ENCODE measurements at places on chromosomes 2 and 18.

DNA sequence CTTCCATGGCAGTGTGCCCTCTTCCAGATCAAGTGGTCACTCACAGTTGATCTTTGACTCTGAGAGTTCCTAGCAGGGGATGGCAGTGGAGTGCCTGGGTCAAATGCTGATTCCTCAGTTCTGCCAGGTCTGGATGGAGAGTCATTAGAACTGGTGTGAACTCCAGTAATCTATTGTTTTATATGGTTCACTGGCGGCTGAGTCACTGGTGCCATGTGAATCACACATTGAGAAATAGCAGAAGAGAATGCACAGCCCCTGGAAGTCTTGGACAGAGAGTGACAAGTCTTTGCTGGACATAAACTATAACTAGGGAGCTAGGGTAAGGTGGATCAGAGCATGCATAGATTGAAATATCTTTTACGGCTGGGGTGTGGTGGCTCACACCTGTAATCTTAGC lies 86.9 kb downstream of the EIF2AK3 start:
- DNase-seq = peak; percentile 15

GRCh38 chr2:75074228-75074627 lies 115.8 kb downstream of the POLE4 start:
- no peak for DNase-seq

DNA sequence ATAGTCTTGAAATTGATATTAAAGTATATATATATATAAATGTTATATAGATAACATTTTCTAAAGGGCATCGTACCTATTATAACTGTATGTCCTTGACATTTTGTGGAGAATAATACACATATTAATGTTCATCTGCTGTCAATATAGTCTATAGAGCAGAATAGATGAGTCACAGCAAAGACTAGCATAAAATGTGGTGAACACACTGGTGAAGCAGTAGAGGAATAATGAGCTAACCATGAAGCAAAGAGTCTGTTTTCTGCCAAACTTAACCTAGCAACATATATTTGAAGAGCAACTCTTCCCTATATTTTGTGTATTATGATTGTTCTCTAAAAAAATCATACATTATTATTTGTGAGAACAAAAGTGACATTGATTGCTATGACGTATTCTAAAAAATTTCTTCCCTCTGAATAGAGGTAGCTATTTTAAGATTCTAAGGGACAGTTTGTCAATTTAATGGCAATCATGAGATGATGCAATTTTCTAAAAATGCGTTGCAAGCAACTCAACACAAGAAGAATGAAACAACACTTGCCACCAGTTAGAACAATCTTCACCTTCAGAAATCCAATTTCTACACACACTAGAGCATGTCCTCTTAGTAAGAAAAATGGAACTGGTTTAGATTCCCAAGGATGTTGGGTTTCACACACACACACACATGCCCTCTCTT lies 22.0 kb downstream of the DOCK10 start:
- DNase-seq = peak; percentile 45

- DNase-seq = peak; percentile 86
These were observed 84.6 kb upstream of the NDUFV2 start for GRCh38 chr18:9017905-9018227.

GRCh38 chr2:2328848-2329247 lies 2.2 kb downstream of the MYT1L start:
- peak; percentile 14 for DNase-seq

GRCh38 chr2:168584911-168585310 lies 128.8 kb downstream of the CERS6 start:
- DNase-seq = no peak

- no peak for DNase-seq
These were observed 863.2 kb upstream of the CHAC2 start for GRCh38 chr2:52904355-52904891.

- no peak for DNase-seq
These were observed 9.4 kb downstream of the SH3RF3 start for GRCh38 chr2:109138449-109138848.

DNA sequence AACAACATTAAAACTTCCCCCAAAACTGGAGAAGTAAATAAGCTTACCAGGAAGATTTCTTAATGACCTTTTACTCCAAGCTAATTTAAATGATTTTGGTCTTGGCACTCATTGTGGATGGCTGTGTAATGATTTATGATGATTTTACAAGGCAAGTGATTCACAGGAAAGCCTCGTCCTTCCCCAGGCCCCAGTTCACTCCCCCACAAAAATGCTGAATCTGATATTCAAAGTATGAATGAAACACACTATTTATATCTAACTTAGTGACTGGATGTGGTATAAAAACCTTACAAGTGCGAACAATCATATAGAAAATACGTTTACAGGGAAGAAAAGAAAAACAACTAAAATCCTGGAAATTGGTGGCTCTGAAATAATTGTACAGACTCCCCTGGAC lies 49.8 kb downstream of the ZNF516 start:
- peak; percentile 89 for DNase-seq

GRCh38 chr2:128642821-128643220 lies 324.2 kb upstream of the HS6ST1 start:
- DNase-seq = no peak

- no peak for DNase-seq
These were observed 69.1 kb downstream of the TWIST2 start for GRCh38 chr2:238916875-238917590.

- no peak for DNase-seq
These were observed 32.2 kb upstream of the MAP3K20 start for GRCh38 chr2:173043476-173043875.

GRCh38 chr2:211877061-211877460 lies 661.5 kb downstream of the ERBB4 start:
- DNase-seq = no peak

DNA sequence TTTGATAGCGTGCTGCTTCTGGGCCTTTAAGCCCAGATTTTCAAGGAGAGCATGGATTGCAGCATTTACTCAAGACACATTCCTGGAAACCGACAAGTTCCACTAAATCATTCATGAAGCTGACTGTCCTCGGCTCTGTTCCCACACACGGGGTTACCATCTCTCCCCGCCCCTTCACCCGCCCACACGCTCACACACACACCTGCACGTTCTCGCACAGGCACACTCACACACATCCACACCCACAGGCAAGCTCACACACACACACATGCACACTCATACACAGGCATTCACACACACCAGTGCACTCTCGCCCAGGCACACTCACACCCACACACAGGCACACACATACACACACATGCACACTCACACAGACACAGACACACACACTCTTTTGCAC lies 150.0 kb upstream of the AGAP1 start:
- DNase-seq = peak; percentile 11

DNA sequence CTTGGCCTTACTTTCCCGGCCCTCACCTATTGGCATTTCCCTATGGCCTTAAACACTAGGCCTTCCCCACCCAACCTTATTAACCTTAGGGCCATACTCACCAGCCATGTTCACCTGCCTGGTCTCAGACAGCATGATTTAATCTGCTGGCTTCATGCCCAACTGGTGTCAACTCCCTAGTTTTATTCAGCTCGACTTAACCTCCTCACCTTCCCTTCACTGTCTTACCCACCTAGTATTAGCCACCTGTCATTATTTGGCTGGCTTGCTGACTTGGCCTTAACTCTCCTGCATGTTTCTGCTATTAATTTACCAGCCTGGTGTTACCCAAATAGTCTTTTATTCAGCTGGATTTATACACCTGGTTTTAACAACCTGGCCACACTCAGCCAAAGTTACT lies 136.0 kb upstream of the ZSWIM2 start:
- DNase-seq = no peak

- no peak for DNase-seq
These were observed 400.6 kb downstream of the THSD7B start for GRCh38 chr2:137165968-137166367.

GRCh38 chr2:59528525-59528924 lies 1024.9 kb downstream of the BCL11A start:
- DNase-seq = no peak

GRCh38 chr2:119860924-119861323 lies 101.2 kb downstream of the PTPN4 start:
- no peak for DNase-seq

DNA sequence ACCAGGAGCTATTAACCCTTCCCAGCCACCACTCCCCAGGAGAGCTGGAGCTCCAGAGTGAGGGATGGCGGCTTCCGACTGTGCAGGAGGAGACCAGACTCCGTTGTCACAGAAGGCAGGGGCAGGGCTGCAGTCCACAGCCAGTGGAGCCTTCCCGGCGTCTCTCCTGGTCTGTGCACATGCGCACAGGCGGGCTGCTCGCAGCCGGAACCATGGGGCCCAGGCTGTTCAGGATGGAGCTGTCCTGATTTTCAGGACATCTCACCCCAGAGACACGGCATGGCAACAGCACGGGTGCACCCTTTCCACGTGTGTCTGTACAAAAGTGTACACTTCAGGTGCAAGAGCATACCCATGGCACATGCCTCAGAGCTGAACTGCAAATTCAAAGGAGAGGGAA lies 28.9 kb downstream of the EIPR1 start:
- DNase-seq = no peak

DNA sequence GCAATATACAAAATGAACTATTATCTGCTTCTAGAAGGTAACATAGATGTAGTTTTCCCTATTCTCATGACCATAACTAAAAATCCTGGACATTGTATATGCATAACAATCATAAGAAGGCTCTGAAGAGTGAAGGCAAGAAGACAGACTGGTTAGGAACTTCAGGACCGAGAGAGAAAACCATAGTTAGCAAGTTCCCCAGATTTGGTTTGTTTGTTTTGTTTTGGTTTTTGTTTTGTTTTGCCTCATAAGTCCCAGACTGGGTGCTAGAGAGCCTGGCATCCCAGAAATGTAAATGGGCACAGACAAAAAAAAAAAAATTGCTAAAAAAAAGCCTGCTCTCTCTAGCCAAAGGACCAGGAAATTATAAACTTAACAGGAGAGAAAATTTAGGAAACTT lies 192.2 kb upstream of the FBXO11 start:
- DNase-seq = no peak

GRCh38 chr2:219296631-219297391 lies 12.4 kb downstream of the PTPRN start:
- no peak for DNase-seq

DNA sequence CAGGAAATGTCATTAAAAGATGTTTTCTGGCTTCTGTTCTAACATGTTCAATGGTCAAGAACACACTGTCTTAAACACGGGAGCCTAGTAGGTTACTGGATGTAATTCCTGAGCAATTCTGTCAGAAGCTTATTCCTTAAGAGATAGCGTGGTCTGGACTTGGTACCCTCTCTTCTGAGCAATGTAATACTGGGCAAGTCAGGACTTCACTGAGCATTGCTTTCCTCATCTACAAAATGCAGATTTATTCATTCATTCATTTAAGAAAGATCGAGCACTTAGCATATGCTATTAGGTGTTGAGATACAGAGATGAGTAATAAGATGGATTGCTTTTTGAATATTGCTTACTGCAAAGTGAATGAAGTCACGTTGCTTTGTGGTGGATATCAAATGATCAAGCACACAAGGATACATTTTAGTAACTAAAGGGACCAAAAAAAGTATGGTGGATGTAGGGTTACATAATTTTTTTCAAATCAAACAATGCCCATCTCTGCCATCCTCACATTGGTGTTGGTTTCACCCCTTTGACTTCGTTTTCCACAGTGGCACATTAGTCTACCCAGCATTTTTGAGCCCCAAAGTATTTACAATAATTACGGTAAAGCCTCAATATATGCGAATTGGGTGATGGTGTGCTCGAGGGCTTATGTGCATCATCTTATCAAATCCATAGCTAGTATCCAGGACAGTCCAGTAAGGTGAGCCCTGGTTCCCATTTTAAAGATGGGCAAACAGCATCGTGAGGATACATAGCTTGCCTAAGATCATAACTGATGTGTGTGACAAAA lies 65.3 kb downstream of the ZC3H6 start:
- DNase-seq = no peak

GRCh38 chr2:223586261-223586660 lies 15.9 kb downstream of the SCG2 start:
- DNase-seq = peak; percentile 60

- DNase-seq = no peak
These were observed 23.6 kb downstream of the QPCT start for GRCh38 chr2:37367984-37368383.

DNA sequence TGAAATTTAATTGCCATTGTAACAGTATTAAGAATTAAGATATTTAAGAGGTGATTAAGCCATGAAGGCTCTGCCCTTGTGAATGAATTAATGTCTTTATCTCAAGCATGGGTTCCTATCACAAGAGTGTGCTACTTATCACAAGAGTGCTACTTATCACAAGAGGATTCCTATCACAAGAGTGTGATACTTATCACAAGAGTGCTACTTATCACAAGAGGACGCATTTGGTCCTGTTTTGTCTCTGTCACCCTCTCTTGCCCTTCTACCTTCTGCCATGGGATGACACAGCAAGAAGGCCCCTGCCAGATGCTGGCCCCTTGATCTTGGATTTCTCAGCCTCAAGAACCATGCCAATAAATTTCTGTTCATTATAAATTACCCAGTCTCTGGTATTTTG lies 13.2 kb upstream of the COL5A2 start:
- DNase-seq = no peak

GRCh38 chr2:240374085-240374907 lies 61.2 kb upstream of the GPC1 start:
- peak; percentile 98 for DNase-seq

GRCh38 chr18:67876871-67877270 lies 360.4 kb upstream of the DSEL start:
- DNase-seq = no peak

Measured in fibroblast of skin of back (primary cell).